Coronary artery (tissue), 2 donors: ENCODE measurements at places on chromosomes 12 and 14.
A peak's percentile ranks its signal among the peaks of the same experiment; 100 is the strongest.

GRCh38 chr12:95099270-95099790 is 25.9 kb upstream of the NR2C1 start:
- DNase-seq: no peak

DNA sequence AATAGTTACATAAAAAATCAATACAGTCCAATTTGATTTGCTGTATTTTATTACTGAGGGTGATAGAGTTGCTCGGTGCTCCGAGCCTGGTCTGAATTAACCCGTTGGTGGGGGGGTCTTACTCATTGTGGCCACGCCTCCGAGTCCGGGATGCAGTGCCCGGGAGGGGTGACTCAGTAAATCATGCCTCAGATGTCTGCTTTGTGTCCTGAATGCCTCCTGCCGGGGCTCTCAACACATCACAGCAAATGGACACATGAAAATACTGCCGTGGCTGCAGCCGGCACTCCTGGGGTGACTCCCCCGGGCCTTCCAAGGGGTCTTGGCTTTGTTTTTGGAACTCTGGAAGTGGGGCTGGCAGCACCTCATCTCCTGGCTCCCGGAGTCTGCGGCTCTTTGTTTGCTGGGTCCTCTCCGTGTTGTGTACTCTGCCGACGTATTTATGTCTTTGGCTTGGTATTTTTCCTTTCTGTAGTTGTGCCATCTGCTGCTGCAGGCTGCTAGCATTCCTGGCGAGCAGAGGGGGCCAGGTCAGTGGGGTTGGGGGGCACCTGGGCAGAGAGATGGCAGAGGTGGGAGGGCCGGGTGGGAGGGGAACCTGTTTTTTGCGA is 129.0 kb downstream of the AACS start:
- DNase-seq: no peak

GRCh38 chr12:45282411-45282810 is 66.5 kb downstream of the ANO6 start:
- DNase-seq: no peak

- no peak for DNase-seq
Observed at GRCh38 chr14:38904959-38905358, 198.1 kb downstream of the SEC23A start.

DNA sequence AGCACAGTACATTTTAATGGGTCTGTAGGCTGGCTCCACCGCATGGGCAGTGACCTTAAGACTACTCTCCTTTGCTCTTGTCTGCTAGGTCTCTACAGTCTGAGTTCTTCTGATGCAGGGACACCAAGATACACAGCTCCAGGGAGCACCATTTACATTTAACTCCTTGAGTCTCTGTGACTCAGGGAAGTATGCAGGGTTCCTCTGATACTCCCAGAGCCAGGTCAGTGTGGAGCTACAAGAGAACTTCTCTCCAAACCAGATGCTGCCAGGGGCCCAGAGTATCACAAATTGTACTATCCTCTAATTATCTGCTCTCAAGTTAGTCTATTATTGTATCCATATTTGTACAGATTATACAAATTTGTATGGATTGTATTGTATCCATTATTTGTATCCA is 15.2 kb downstream of the ZFP36L1 start:
- DNase-seq: peak; percentile 29

DNA sequence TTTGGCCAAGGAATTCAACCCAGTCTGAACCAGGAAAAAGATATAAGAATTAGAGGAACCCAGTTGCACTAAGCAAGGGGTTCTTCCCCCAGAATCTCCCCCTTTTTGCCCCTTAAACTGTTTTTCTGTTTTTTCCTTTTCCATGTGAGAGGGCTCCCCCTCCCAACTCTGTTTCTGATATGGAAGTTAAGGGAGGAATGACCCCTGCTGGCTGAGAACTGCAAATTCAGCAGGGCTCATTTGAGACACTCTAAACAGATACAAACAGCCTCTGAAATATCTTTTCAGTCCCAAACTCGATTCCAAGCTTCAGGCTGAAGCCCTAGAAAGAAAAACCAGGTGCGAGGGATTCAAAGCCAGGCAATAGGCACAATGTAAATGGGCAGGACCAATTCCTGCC is 132.7 kb downstream of the SLC41A2 start:
- DNase-seq: no peak

GRCh38 chr12:132327336-132328171 is 1.8 kb downstream of the GALNT9 start:
- DNase-seq: no peak

DNA sequence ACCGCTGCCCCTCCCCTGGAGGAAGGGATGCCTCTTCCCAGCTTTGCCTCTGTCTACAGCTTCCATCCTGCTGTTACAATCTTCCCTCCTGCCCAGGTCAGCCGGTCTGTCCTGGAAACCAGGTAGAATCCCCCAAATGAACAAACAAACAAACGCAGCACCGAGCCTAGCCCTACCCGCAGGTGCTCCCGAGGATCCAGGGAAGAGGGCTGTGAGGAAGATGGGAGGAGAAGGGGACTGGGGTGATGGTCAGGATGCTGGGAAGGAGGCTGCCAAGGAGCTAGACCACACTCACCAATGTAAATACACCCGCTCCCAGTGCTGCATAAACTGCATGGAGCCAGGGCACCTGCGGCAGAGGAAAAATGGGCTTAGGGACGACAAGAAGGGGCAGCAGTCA is 16.6 kb downstream of the FAIM2 start:
- no peak for DNase-seq
